ENCODE measurements at places on chromosomes 4 and X.
A peak's percentile ranks its signal among the peaks of the same experiment; 100 is the strongest.

DNA sequence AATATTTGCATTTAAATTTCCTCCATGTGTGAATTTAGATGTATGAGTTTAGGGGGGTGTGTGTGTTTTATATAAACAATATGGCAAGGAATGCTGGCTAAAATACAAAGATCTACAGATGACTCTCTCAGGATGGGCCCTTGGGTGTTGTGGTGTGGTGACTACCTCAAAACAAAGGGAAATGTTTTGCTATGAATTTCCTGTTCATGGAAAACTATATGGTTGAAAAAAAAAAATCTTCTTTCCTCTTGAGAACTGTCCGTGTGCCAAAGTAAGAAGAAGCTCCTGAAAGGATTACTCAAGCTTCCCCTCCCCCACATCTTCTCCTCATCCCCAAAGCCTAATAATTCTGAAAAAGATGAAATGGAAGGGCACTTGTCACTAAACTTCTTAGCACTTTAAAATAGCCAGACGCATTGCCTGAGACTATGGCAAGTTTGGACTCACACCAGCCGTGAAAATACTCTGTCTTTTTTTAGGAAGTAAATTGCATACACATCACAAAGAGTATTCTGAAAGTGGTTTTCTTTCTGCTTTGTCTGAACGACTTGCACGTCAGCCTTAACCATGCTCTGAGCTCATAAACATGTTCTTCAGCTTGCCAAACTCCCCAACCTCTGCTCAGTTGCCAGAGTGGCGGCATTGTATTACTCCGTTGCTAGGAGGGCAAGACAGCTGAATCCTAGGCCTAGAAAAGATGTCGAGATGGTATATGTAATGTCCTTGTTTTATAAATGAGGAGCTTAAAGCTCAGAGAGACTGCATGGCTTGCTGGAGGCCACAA is 250.4 kb upstream of the JADE1 start:
- peak; percentile 88 for DNase-seq

DNA sequence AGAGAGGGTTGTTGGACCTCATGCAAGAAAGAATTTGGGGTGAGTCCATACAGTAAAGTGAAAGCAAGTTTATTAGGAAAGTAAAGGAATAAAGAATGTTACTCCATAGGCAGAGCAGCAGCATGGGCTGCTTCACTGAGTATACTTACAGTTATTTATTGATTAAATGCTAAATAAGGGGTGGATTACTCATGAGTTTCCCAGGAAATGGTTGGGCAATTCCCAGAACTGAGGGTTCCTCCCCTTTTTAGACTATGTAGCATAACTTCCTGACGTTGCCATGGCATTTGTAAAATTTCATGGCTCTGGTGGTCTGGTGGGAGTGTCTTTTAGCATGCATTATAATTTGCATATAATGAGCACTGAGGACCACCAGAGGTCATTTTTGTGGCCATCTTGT is 16.7 kb downstream of the PPP4R3C start:
- DNase-seq, result no peak

GRCh38 chr4:80229128-80229527 is 31.8 kb downstream of the PRDM8 start:
- DNase-seq, result no peak

DNA sequence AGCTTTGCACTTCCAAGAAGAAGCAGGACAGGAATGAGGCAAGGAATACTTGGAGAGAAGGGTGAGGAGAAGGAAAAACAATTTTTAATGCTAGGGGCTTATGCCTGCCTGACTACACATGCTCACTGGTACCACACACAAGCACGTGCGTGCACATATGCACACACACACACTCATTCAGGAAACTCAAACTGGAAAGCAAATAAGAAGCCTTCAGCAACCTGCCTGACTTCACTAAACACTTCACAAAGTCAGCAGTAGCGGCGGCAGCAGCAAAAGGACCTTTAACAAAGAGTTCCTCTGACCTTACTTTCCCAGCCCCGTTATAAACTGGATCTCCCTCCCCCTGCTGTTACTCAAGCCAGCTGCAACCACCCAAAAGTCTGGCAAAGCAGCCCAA is 3.3 kb downstream of the ZDHHC9 start:
- peak; percentile 9 for DNase-seq

DNA sequence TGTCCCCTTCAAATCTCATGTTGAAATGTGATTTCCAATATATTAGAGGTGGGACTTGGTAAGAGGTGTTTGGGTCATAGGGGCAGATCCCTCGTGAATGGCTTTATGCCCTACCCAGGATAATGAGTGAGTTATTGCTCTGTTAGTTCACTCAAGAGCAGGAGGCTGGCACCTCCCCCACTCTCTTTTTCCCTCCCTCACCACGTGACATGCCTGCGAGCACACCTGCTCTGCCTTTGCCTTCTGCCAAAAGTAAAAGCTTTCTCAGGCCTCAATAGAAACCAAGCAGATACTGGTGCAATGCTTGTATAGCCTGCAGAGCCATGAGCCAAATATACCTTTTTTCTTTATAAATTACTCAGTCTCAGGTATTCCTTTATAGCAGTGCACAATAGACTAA is 286.3 kb upstream of the UGT8 start:
- no peak for DNase-seq

DNA sequence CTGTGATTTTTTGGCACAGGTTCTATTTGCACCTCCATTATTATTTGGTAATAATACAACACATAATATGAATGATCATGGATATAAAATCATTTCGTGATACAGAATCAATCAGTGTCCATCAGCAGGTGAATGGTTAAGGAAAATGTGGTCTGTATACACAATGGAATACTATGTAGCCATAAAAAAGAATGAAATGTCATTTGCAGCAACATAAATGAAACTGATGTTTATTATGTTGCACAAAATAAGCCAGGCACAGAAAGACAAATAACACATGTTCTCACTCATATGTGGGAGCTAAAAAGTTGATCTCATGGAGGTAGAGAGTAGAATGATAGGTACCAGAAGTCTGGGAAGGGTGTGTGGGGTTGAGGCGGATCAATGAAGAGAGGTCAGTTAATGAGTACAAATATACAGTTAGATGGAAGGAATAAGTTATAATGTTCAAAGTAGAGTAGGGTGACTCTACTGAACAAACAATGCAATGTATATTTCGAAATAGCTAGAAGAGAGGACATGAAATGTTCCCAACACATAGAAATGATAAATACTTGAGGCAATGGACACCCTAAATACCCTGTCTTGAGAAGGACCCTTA is 1.1 kb upstream of the SMARCA1 start:
- no peak for DNase-seq

DNA sequence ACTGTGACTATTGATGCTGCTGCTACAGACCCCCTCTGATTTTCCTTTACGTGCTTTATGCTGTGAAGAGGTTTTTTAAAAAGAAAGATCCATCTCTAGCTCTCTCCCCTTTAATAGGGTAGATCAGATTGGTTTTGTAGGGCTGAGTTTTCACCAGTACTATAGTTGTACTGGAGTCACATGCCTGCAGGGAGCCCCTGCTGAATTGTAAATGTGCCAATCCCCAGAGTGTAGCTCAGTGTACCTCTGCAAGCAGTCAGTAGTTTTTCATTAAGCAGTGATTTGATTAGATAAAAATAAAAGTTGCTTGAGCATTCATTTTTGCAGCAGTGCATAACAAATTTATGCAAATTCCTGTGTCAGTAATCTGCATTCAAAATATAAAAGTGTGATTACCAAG is 179.2 kb downstream of the IL1RAPL2 start:
- no peak for DNase-seq

DNA sequence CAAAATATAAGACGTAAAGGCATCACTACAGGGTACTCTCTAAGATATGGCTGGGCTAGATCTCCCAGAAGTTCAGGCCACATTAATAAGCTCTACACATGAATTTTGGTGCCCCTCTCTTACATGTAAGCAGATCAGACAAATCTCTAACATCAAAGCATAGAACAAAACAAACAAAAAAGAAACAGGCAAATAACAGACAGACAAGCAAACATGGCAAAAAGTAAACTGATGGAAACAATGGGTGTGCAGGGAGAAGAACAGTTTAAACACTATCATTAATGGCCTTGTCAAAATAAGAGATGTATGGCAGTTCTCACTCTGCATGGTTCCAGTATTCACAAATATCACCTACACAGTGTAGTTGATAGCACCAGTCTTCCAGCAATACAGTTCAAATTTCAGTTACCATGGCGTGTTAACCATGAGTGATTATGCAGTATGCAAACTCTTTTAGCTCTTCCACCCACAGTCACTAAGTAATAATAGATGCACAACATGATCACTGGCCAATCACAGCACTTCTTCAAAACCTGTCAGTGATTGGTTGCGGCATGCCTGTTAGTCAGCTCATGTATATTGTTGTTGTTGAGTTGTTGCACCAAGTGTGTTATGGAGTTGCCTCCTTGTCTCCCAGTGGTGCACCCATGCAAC is 110.7 kb upstream of the TLR3 start:
- DNase-seq, result no peak

DNA sequence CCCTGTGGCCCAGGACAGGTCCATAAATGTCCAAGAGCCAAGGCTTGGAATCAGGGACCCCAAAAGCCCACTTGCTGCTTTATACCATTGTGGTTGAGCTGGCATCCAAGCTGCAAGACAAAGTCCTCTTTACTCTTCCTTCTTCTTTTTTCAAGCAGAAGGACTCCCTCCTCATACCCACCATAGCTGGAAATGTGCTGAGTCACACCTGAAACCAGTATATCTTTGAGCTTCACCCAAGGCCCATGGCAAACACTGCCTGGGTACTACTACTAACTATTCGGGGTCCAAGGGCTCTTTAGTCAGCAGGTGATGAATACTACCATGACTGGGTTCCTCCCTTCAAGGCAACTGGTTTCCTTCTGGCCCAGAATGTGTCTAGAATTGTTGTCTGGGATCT is 37.3 kb upstream of the NMU start:
- no peak for DNase-seq

DNA sequence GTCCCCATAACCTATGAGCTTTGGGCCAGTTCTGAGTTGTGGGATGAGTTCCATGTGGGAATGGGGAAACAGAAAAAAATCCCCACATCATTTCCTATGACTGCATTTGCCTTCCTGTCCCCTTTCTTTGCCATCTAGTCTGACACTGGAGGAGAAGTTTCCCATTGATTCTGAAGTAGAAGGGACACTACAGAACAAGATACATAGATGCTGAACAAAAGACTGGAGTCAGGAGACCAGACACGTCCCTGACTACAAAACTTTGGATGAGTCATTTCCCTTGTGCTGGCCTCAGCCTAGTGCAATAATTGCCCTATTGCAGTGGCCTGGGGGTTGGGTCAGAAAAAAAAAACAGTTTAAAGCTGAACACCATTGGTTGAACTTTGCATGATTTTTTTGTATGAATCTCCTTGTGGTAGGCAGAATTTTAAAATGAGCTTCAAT is 22.1 kb downstream of the BEX3 start:
- DNase-seq, result peak; percentile 85

- DNase-seq, result no peak
These were observed 143.5 kb upstream of the PBDC1 start for GRCh38 chrX:76029385-76029784.

DNA sequence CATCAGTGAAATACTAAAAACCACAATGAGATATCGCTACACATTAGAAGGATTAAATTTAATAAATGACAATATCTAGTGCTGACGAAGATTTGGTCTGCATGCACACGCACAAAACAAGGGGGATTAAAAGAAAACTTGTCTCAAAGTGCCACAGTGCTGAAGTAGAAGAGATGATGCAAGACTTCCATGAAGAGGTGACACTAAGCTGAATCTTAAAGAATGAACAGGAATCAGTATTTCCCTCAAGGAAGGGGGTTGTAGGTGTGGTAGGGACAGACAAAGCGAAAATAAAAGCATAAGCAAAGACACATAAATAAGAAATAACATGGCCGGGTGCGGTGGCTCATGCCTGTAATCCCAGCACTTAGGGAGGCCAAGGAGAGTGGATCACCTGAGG is 33.5 kb downstream of the CNOT6L start:
- no peak for DNase-seq

- peak; percentile 59 for DNase-seq
These were observed 16.0 kb upstream of the SH3TC1 start for GRCh38 chr4:8182858-8183725.

- no peak for DNase-seq
These were observed 2.1 kb upstream of the LEF1 start for GRCh38 chr4:108170631-108171338.

GRCh38 chr4:138181287-138181686 is 60.9 kb downstream of the SLC7A11 start:
- DNase-seq, result peak; percentile 26

GRCh38 chr4:17544831-17545234 is 29.9 kb downstream of the CLRN2 start:
- no peak for DNase-seq

DNA sequence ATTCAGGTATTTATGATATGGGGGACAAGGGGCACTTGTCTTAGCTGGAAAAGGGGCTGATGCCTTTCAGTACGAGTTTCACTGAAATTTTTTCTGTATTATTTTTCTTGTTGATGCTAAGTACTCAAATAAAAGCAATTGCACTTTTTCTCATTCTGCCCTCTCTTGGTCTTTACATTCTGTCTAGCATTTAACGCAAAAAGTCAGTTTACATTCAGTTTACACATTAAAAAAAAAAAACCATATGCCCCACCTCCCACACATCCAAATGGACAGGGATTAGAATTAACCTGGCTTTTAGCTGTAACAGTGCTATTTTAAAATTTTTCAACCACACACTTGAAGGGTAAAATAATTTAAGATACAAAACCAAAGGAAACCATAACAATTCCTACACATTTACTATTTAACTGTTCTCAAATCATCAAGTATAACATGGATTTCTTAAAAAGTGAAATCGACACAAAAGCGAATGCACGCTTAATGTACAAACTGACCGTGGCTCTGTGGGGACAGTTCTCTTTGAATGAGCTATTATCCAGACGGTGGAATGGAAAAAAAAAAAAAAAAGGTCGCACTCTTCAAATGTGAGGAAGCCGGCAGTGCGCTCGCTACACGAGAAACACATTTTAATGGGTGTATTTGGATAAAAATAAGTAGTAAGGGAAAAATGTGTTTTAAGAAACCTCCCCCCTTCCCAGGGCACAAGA is 1.4 kb downstream of the AMMECR1 start:
- DNase-seq, result no peak

GRCh38 chr4:100836929-100837328 is 319.1 kb upstream of the EMCN start:
- no peak for DNase-seq

- DNase-seq, result no peak
These were observed 22.3 kb upstream of the AASDH start for GRCh38 chr4:56409511-56410090.

GRCh38 chr4:43987331-43987944 is 461.2 kb downstream of the KCTD8 start:
- no peak for DNase-seq

DNA sequence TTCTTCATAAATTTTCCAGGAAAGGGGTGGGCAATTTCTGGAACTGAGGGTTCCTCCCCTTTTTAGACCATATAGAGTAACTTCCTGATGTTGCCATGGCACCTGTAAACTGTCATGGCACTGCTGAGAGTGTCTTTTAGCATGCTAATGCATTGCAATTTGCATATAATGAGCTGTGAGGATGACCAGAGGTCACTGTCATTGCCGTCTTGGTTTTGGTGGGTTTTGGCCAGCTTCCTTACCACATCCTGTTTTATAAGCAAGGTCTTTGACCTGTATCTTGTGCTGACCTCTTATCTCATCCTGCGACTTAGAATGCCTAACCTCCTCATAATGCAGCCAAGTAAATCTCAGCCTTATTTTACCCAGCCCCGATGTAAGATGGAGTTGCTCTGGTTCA is 577.8 kb downstream of the NLGN4X start:
- DNase-seq, result no peak

GRCh38 chr4:63211375-63211774 is 1197.9 kb downstream of the TECRL start:
- DNase-seq, result peak; percentile 1

GRCh38 chr4:87179751-87180150 is 40.7 kb downstream of the KLHL8 start:
- DNase-seq, result peak; percentile 27
